Suprapubic skin (tissue), 4 donors: ENCODE measurements at places on chromosomes 5 and 9. TPM values are rescaled to one million over a fixed set of nuclear protein-coding genes. Genes with fewer than 3 reads are reported as not detected.

Gene IFNE
- total RNA-seq: not detected

Gene SLC23A1
- total RNA-seq: 2.3 TPM

Gene SNCB
- total RNA-seq: not detected

Gene EFCAB9
- not detected for total RNA-seq

Gene NIPAL4
- total RNA-seq: 111 TPM

Gene C9orf153
- not detected for total RNA-seq

Gene POU5F2
- total RNA-seq: 3.7 TPM

Gene CDH9
- not detected for total RNA-seq

Gene RC3H2
- total RNA-seq: 59.2 TPM

Gene HACD4
- total RNA-seq: 3.3 TPM

Gene PCDHGA8
- 2.6 TPM for total RNA-seq

Gene TRIM23
- total RNA-seq: 13.5 TPM

Gene MLANA
- total RNA-seq: 46.7 TPM

Gene PCDHB4
- total RNA-seq: 2.0 TPM

Gene ELOVL7
- 41.3 TPM for total RNA-seq

Gene CER1
- not detected for total RNA-seq

Gene IFNA6
- total RNA-seq: not detected

Gene FOXD4L3
- not detected for total RNA-seq

Gene SLC12A7
- 29.0 TPM for total RNA-seq

Gene INSL4
- not detected for total RNA-seq

Gene GARIN3
- total RNA-seq: not detected

Gene AGXT2
- not detected for total RNA-seq

Gene PCDHGB6
- 4.5 TPM for total RNA-seq

Gene LOX
- 10.9 TPM for total RNA-seq

Gene WDR31
- total RNA-seq: 3.5 TPM

Gene CARD6
- total RNA-seq: 8.7 TPM

Gene SHC3
- 1.7 TPM for total RNA-seq

Gene HAVCR1
- not detected for total RNA-seq

Gene DEPDC1B
- total RNA-seq: 5.0 TPM

Gene ALDOB
- total RNA-seq: 2.0 TPM

Gene FYB1
- total RNA-seq: 3.9 TPM

Gene EIF4E1B
- total RNA-seq: not detected

Gene GABRP
- 23.1 TPM for total RNA-seq

Gene PHAX
- total RNA-seq: 55.2 TPM

Gene FAM221B
- total RNA-seq: not detected

Gene SV2C
- total RNA-seq: not detected

Gene BASP1
- total RNA-seq: 31.9 TPM

Gene SPATA6L
- 23.8 TPM for total RNA-seq

Gene SLC9A3
- 3.8 TPM for total RNA-seq

Gene PCDHB15
- total RNA-seq: 0.68 TPM

Gene IL17B
- total RNA-seq: not detected

Gene TMEFF1
- 0.49 TPM for total RNA-seq

Gene FCN2
- total RNA-seq: not detected

Gene ADGRV1
- 3.9 TPM for total RNA-seq

Gene CHSY3
- total RNA-seq: 1.3 TPM

Gene P4HA2
- 31.5 TPM for total RNA-seq

Gene PTCD2
- 10.0 TPM for total RNA-seq

Gene WNT8A
- total RNA-seq: not detected

Gene STPG3
- total RNA-seq: 1.2 TPM

Gene C1QTNF2
- 0.21 TPM for total RNA-seq

Gene FOXD4L6
- total RNA-seq: not detected

Gene NACC2
- 12.6 TPM for total RNA-seq

Gene KLHL3
- 1.9 TPM for total RNA-seq
